ENCODE measurements at places on chromosomes 12 and 14.

GRCh38 chr12:22447223-22447622 is 97.1 kb downstream of the C2CD5 start:
- DNase-seq = no peak

GRCh38 chr14:30333934-30334333 is 225.0 kb upstream of the G2E3 start:
- DNase-seq = no peak

- DNase-seq = no peak
Measured at GRCh38 chr12:75823475-75823874, 208.1 kb downstream of the PHLDA1 start.

DNA sequence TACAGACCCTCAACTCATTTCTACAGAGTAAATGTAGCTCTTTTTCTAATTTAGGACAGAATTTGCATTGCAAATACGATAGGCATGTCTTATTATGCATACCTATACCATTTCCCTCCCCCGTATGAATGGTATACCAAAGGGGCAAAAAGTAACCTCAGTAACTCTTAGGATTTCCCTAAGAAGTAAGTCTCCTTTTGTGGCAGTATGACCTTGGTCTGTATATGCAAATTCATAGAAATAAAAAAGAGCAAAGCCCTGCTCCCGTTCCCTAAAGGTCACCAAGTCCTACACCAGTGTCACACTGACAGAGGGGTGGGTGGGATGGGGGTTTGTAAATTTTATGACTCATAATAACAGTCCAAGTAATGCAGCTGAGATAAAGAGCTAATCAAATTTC is 365.8 kb upstream of the CCDC196 start:
- DNase-seq = no peak

DNA sequence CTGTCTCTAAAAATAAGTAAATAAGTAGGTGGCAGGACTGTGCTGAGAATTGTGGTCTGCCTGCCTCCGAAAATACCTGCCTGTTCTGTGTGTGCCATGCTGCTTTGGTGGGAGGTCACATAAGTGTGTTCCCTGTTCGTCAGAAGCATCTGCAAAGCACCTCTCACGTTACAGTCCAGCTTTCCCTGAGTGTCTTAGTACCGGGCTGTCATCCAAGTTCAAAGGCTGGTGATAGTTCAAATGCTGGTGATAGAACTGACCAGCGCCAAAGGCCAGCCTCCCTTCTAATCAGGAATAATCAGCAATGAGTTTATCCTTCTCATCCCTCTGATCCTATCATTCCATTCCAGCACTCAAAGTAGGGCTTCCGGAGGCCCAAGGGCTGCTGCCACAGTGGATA is 5.6 kb downstream of the CABP1 start:
- peak; percentile 6 for DNase-seq

GRCh38 chr12:25629341-25629740 is 76.3 kb upstream of the LMNTD1 start:
- DNase-seq = no peak

DNA sequence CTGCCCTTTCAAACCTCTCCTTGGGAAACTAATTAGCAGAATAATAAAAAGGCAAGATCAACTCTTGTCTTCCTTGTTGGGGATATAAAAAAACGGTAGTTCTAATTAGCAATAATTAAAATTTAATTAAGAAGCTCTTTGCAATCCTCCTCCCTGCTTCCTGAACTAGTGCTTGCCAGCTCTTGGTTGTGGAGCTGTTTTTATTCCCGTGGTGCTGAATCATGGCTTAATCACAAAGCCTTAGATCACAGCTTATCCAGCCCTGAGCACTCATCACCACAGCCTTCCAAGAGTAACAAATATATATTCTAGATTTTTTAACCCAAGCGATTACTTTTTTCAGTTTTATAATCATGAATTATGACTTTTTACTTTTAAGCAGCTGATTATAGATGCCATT is 63.2 kb upstream of the INSM2 start:
- DNase-seq = no peak

DNA sequence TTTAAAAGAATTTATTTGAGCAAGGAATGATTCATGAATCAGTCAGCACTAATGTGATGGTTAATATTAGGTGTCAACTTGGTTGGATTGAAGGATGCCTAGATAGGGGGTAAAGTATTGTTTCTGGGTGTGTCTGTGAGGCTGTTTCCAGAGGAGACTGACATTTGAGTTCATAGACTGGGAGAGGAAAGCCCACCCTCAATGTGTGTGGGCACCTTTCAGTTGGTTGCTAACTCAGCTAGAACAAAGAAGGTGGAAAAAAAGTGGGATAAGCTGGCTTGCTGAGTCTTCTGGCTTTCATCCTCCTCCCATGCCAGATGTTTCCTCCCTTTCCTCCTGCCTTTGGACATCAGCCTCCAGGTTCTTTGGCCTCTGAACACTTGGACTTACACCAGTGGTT is 47.2 kb downstream of the TESPA1 start:
- DNase-seq = no peak

GRCh38 chr12:110744151-110744571 is 1.5 kb upstream of the PPP1CC start:
- no peak for DNase-seq

DNA sequence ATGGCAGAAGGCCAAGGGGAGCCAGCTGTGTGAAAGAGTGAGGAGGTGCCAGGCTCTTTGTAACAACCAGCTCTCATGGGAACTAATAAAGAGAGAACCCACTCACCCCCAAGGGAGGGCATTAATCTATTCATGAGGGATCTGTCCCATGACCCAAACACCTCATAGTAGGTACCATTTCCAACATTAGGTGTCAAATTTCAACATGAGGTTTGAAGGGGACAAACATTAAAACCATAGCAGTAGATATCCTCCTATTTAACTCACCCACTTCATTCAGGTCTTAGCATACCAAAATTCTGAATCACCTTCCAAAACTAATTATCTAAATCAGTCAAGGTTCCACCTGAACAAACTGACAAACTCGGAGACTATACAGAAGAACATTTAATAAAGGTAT is 75.3 kb downstream of the PPFIA2 start:
- DNase-seq = no peak

GRCh38 chr14:50357753-50358395 is 38.8 kb downstream of the CDKL1 start:
- no peak for DNase-seq

DNA sequence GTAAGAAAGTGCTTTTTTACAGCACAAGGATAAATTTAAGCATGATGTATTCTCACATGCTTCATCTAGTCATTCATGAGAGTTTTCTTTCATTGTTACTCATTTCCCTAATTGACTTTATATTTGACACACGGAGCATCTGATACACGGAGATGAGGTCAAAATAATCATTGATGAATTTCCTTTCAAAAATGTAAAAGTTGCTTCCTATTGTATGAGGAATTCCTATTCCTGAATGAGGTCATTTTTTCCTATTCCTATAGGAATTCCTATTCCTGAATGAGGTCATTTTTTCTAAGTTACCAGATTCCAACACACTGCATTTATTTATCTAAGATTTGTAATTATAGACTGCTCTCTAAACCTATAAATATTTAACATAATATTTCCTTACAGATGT is 316.7 kb upstream of the KITLG start:
- no peak for DNase-seq

DNA sequence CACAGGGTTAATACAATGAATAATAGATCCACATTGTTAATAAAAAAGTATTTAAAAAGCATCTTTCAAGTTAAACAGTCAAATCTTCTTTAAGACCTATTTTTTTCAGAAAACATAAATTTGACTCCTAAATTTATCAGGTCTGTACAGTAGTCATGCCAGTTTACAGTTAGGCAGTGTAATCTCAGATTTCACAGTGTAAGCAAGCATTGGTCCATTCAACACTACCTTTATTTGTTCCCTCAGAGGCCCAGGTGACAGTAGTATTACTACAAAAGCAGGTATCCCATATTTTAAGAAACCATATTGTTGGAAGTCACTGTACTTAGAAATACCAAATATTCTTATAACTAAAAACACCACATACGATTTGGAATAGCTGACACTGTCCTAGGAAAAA is 6.1 kb downstream of the ATP2B1 start:
- peak; percentile 34 for DNase-seq

- peak; percentile 26 for DNase-seq
Measured at GRCh38 chr14:96729889-96730288, 67.3 kb upstream of the VRK1 start.

Data from NCI-H510A treated with DMSO at 0.1 percent for 48 hours (cell line).